H54 (cell line): ENCODE measurements at places on chromosomes 1 and 21.

DNA sequence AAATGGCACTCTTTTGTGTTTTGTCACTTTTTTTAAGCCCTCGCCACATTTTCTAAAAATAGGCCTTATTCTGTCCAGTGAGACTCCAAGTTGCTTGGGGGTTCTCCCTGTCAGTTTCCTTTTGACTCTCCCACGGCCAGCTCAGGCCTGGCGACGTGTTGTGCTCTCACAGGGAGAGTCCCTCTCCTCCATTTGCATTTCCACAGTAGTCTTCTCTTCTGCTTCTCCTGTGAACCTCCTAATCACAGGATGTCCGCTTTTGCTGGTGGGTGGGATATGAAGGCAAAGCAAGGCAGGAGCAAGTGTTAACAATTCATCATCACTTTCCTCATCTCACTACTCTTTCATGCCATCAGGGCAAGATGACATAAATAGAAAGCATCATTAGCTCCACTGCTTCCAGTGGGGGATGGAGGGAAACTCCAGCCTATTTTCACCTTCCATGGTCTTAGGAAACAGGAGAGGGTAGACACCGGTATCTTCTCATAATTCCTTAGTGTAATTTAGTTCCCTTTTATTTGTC lies 99.8 kb downstream of the INTS7 start:
- no peak for DNase-seq

DNA sequence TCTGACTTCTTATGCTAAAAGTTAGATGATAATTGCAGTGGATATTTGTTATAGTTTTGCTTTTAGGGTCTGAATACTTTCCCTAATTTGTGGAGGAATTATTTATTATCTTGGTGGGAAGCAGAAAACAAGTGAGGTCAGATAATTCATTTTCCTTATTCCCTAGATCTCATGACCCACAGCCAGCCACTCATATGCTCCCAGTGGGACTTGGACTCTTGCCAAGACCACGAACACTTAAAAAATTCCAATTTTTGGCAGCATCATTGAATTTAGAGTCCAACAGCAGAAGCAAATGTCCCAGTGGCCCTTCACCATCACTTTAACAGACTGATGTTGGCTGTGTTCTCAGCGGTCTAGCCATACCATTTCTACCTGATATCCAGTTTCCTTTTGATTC lies 204.2 kb downstream of the HMCN1 start:
- no peak for DNase-seq

DNA sequence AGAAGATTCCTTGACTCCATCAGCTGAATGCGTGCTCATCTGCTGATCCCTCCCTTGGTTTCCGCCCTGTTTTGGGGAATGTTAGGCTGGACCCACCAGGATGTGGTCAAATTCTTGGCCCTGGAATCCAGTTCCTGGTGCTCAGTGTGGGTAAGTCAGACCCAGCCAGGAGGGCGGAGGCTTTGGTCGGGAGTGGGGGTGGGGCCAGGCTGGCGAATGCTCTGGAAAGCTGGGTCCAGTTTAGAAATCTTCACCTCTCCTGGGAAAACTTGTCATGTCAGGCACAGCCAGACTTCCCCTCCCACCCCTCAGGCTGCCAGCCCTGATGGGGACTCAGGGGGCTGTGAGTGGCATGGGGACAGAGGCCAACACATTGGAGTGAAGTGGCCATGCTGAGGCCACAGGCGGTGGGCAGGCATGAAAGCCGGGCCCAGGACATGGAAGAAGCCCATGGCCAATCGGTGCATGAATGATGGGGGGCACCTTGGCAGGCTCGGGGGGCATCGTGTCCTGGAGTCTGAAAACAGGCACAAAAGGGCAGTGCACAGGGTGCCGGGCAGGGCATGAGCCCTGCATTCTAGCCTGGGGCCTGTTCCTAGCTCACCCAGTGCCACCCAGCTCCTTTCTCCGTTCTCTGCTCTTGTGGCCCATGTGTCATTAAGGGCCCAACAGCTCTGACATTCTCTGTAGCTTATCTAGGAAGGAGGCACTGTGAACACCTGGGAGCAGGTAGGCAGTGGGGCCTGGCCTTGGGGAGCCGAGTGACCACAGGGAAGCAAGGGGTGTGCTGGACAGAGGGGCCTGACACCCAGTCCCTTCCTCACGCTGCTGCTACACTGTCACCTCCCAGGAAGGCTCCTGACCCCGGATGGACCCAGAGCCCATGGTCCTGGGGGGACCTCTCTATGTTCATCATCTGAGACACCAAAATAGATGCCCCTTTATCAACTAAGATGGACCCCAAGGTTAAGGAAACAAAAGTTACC lies 14.6 kb upstream of the PADI1 start:
- peak; percentile 53 for DNase-seq

GRCh38 chr21:45533846-45534635 lies 8.2 kb downstream of the SLC19A1 start:
- DNase-seq = no peak

GRCh38 chr1:31745946-31746670 lies 18.0 kb downstream of the ADGRB2 start:
- DNase-seq = no peak
